ENCODE measurements at places on chromosomes 13 and 19.

GRCh38 chr19:19550485-19550929 lies 12.4 kb downstream of the CILP2 start:
- DNase-seq = no peak

- no peak for DNase-seq
These were observed 51.1 kb downstream of the CRYL1 start for GRCh38 chr13:20474515-20474914.

GRCh38 chr13:95676105-95676761 lies 706 bp upstream of the DNAJC3 start:
- peak; percentile 22 for DNase-seq

DNA sequence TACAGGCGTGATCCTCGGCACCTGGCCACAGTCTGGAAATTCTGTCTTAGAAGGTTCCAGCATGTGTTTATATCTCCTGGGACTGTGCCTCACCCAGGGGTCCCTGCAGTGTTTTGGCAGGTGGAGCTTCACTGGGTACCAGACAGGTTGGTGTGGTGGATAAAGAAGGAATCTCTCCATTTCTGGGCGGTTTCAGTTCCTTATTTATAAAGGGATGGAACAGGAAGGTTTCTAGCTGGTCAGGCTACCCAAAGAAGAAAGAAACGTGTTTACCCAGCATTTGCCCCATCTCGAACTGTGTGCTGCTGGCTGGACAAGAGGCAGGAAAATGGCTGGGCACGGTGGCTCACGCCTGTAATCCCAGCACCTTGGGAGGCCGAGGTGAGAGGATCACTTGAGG lies 9.8 kb downstream of the PNPLA6 start:
- no peak for DNase-seq

- DNase-seq = no peak
These were observed 12.3 kb downstream of the GATAD2A start for GRCh38 chr19:19417628-19418245.

DNA sequence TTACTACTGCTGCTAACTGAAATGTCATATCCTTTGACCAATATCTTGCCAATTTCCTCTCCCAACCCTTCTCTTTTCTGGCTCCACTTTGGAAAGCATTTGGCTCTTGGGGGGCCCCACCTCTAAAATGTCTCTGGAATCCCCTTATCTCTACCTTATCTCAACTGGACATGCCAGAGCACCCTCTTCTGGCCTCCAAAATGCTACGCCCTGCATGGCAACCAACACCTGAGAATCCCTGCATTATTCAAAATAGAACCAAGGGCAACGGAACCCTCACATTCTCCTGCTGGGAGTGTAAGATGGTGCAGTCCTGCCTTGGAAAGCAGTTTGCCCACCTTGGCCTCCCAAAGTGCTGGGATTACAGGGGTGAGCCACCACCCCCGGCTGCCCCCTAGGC lies 35.3 kb downstream of the CERS4 start:
- DNase-seq = no peak

DNA sequence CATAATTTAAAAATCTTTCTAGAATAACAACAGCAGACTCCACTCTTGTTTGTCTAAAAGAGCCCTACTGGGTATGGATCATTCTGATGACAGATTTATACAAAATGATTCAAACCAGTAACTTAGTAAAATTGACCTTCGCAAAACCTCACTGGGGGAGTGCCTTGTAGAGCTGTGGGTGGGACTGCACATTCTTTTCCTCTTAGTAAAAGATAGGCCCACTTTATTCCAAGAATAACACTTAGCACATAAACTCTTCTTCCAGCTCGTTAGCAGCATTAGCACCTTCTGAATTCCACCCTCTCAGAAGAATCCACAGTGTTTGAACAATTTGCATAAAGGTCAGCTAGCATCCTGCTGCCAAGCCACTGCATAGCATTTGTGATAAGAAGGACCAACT lies 106.8 kb downstream of the STOML3 start:
- no peak for DNase-seq

Measured in stimulated activated naive CD8-positive, alpha-beta T cell treated with anti-CD3 and anti-CD28 coated beads, Interleukin-15, Interleukin-2, amounts not matched to agents 100 U/mL and 50 U/mL, for 24 hours (primary cell).